ENCODE measurements at places on chromosomes 6 and 20.
A peak's percentile ranks its signal among the peaks of the same experiment; 100 is the strongest.

GRCh38 chr6:10595731-10596664, 74.8 kb downstream of the GCNT2 start:
- no peak for DNase-seq

DNA sequence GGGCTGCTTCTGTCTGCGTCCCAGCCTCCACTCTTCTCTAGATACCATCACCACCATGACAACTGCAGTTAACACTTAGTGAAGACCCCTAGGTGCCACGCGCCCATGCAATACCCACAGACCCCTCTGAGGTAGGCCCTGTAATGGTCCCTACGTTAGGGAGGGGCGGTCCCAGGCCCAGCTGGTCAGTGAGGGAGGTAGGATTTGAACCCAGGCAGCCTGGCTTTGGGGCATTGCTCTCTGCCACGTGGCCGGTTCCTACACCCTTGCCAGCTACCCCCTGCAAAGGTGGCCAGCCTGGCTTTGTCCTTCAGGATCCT, 18.2 kb downstream of the RIPOR3 start:
- DNase-seq: no peak

DNA sequence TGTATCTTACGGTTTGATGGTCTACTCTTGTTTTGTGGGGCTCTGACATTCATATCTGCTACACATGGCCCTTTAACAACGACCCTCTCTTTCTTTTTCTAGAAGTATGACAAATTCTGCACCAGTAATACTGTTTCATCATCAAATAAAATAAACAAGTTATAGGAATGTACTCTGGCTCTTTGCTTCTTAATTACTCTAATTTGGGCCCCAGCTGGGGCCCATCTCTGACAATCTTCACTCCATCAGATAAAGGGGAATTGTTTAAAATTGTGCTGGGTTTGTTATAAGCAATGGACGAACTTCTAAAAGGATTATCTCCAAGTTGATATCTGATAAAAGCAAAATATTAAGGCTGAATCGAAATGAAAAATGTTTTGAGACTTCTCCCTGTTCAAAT, 343.6 kb upstream of the JAG1 start:
- no peak for DNase-seq

DNA sequence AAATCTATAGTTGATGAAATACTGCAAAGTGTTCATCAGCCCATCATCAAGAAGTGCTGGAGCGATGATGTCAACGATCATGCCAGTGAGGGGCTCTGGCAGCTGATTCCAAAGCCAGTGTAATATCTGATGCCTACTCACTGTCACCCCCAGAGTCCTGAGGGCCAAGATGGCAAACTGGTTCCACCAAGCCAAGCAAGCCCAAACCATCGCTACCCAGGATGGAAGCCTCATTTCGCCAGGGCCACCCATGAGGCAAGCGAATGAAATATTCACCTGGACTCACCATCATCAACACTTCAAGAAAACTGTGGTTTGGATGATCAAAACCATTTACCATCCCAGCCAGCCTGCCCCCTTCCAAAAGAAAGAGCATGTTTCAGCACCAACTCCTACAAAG, 76.5 kb downstream of the GNAS-AS1 start:
- DNase-seq: no peak

DNA sequence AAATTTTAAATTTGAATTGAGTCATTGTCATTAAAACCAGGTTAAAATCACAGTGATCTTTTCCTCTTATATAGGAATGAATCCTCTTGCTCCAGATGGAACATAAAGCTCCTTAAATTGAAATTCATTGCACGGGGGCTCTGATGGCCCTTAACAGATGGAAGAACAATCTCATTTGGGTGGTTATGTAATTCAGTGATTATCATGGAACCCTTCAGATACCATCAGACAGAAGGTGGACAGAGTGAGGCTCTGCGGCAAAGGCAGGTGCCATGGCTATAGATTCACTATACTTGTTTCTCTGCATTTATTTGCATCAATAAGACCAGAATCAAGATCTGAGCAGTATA, 17.8 kb upstream of the RNF182 start:
- DNase-seq: no peak

- DNase-seq: peak; percentile 78
These were observed 40.3 kb upstream of the OGFRL1 start for GRCh38 chr6:71248306-71248765.

DNA sequence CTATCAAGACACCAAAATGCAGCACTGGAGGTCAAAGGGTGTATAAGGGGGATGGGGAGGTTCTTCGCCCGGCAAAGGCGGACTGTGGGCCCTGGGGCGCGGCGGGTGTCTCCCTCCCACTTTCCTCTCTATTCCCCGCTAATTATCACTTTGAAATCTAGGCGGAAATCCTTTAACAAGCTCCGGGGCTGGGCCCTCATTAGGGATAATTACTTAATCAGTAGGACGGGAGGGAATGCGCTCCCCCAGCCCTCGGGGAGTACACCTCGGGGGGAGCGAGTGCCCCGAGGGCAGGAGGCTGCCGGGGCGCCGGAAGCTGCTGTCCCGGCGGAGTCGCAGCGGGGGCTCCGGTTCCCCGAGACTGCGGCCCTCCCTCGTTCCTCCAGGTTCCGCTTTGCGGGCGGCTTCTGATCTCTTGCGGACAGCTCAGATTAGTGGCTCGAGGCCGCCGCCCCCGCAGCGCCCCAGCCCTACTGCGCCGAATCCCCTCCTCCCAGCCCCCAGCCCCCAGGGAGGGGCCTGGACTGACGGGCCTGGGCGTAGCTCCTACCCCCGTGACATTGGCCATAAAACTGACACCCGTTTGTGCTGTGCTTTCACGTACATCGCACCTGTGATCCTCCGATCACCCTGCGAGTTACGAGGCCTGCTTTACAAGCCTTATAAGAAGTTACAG, 14.7 kb downstream of the MUCL3 start:
- DNase-seq: peak; percentile 10

DNA sequence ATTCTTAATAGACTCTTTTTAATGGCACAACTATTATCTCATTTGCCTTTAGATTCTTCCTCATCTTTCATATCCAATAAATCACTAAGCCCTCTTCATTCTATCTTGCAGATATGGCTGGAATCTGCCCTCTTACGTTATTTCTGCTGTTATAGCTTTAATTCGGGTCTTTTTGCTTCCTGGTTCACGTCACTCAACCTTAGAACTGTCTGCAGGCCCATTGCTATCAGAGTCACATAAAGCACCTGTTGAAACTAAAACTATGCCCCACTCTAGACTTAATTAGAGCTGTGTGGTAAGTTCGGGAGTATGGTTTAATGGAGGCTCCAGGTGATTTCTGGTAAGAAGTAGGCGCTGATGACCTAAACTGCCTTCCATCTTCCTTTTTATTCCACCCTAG, 988 bp downstream of the QRSL1 start:
- DNase-seq: no peak

- no peak for DNase-seq
These were observed 138.0 kb downstream of the SOX4 start for GRCh38 chr6:21731411-21732031.

DNA sequence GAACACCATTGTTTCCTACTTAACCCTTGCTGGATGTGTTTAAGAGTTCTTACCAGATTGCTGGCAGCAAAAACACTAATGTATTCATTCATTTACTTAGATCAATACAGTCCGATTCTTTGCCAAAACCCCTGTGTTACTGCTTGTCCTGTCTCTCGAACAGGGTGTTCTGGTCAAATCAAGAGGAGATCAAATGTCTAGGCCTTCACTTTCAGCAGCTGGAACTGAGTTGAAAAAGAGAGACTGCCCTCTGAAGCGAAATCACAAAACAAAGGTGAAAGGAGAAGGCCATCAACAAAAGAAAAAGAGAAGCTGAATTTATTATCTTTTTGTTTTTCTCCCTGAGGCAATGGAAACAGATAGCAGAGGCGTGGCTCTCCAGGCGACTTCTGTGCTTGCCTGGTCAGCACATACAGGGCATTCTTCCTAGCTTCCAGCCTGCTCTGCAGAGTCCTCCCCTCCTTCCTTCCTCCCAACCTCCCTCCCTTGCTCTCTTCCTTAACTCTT, 44.1 kb upstream of the GCM1 start:
- DNase-seq: no peak

GRCh38 chr6:89244241-89244985, 27.3 kb upstream of the GABRR1 start:
- DNase-seq: no peak

GRCh38 chr20:1909097-1909496, 13.9 kb downstream of the SIRPA start:
- DNase-seq: no peak

GRCh38 chr6:35026434-35027222, 114.5 kb downstream of the TCP11 start:
- DNase-seq: no peak

DNA sequence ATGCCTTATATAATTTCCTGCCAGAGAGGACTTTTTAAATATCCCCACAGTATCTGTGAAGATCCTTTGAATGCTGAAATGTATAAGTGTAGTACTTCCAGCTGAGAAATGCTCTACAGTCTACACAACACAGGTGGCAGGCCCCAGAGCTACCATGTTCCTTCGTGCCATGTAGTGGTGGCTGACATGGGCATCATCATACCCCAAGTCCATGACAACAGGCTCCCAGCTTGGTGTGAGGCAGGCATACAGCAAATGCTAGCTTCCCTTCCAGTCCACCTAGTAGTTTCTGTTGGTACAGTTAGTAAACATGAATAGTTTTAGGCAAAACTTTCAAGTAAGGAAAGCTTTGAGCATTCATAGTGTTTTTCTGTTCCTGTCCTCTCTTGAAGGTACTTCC, 61.2 kb upstream of the EMILIN3 start:
- no peak for DNase-seq

DNA sequence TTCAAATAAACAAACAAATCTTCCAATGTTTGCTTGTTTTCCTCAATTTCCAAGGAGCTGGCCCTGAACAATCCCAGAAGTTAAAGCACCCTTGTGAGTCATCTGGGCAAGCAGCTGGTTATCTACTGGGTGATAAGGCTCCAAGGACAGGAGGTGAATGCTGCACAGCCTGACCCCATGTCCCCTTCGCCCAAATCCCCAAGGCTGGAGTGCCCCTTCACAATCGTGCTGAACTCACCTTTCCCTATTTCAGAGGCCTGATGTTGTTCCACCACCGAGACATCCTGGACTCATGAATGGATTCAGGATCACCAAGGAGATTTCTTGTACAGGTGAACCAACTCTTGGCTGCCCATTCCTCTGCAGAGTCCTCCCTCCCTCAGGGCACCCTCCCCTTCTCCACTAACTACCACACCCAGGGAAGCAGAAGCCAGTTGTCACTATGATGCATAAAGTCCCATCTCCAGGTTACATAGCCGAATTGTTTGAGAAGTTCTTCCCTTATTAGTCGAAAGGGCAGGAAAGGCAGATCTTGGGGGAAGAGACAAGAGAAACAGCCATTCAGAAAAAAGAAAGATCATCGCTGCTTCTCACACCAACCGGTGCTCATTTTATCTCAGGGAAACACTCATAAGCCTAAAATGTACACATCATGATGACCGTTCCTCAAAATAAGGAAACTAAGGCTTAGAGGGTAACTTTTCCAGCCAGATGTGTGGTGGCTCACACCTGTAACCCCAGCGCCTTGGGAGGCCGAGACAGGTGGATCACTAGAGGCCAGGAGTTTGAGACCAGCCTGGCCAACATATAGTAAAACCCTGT, 138.8 kb upstream of the RREB1 start:
- no peak for DNase-seq
